ENCODE measurements at places on chromosomes 1 and 21. TPM values are rescaled to one million over a fixed set of nuclear protein-coding genes. Genes with fewer than 3 reads are reported as not detected.

- no peaks in the 10 kb centered on the region for H3K27me3 ChIP-seq
- no peak overlapping the region for H3K27ac ChIP-seq
- no peaks in the 10 kb centered on the region for H3K4me1 ChIP-seq
- DNase-seq: no peak
- no peaks in the 10 kb centered on the region for H3K36me3 ChIP-seq
- H3K4me3 ChIP-seq: no peak overlapping the region
Observed at GRCh38 chr1:198927129-198927528, 288.3 kb downstream of the PTPRC start.

DNA sequence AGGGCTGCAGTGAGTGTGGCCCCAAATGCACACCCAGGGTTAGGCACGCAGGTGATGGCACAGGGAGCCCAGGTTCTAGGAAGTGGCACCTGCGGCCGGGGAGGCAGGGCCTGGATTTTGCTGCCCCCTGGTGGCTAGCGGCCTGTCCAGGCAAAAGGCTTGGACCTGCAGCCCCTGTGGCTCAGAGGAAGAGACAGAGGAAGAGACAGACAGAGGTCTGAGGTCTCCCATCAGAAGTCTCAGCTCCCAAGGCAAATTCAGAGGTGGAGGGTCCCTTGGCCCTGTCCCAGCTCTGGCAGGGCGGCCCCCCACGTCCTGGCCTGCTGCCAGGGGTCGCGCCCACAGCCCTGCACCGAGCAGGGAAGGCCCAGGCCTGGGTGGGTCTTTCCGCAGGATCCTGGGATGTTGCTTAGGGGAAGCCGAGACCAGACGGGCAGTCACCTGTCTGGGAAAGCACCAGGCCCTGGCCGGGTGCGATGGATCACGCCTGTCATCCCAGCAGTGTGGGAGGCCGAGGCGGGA lies 8.0 kb upstream of the TNFRSF14 start:
- peak overlapping the region; percentile 92 for H3K27ac ChIP-seq
- peak; percentile 97 for DNase-seq
- peak overlapping the region; percentile 93 for H3K4me3 ChIP-seq
- H3K36me3 ChIP-seq: no peaks in the 10 kb centered on the region
- H3K27me3 ChIP-seq: peaks cover 6% of the 10 kb centered on the region

DNA sequence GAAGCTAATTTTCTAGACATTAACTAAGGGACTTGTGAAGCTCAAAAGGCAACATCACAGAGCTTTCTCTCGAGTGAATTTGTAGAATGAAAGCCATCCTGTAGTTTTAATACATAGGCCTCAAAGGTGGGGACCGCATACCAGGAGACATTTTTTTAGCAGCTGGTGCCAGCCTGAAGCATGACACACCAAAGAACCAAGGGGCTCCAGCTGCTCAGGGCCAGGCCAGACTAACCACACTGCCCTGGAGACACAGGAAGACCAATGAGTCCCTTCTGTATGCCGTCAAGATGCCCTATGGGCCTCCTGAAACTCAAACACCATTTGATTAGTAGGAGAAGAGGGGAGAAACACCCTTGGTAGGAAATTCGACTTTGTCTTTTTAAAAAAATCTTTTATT lies 113.9 kb upstream of the CACNA1E start:
- DNase-seq: no peak
- H3K4me3 ChIP-seq: no peak overlapping the region
- H3K27me3 ChIP-seq: no peaks in the 10 kb centered on the region
- no peak overlapping the region for H3K27ac ChIP-seq
- no peaks in the 10 kb centered on the region for H3K36me3 ChIP-seq
- no peaks in the 10 kb centered on the region for H3K4me1 ChIP-seq

- H3K4me3 ChIP-seq: no peak overlapping the region
- no peaks in the 10 kb centered on the region for H3K4me1 ChIP-seq
- peak; percentile 53 for DNase-seq
- H3K27me3 ChIP-seq: no peaks in the 10 kb centered on the region
- no peak overlapping the region for H3K27ac ChIP-seq
- H3K36me3 ChIP-seq: no peaks in the 10 kb centered on the region
Observed at GRCh38 chr1:203083463-203083921, 2.3 kb downstream of the MYOG start.

- H3K4me1 ChIP-seq: peaks cover 50% of the 10 kb centered on the region
- H3K27ac ChIP-seq: peak overlapping the region; percentile 35
- DNase-seq: peak; percentile 74
- no peak overlapping the region for H3K4me3 ChIP-seq
- H3K27me3 ChIP-seq: no peaks in the 10 kb centered on the region
Observed at GRCh38 chr1:41678111-41678878, 193.8 kb upstream of the EDN2 start.

DNA sequence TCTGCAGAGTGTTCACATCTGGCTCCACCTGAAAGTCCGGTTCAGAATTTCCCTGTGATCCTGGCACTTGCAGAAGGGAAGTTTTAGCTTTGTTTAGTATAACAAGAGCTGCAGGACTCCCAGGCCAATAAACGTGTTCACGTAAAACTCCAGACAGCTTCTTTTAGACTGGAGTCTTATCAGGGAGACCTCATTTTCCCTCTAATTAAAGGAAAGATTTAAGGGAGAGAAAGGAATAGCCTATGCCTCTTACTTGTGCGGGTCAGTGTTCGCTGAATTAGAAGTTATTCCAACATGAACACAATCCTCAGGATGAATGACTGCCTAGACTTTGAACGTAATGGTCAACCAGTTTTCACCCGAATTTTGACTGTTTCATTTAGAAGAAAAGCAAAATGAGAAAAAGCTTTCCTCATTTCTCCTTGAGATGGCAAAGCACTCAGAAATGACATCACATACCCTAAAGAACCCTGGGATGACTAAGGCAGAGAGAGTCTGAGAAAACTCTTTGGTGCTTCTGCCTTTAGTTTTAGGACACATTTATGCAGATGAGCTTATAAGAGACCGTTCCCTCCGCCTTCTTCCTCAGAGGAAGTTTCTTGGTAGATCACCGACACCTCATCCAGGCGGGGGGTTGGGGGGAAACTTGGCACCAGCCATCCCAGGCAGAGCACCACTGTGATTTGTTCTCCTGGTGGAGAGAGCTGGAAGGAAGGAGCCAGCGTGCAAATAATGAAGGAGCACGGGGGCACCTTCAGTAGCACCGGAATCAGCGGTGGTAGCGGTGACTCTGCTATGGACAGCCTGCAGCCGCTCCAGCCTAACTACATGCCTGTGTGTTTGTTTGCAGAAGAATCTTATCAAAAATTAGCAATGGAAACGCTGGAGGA lies 202.1 kb upstream of the SGIP1 start:
- peak overlapping the region; percentile 62 for H3K4me3 ChIP-seq
- no peaks in the 10 kb centered on the region for H3K36me3 ChIP-seq
- peak; percentile 87 for DNase-seq
- H3K27ac ChIP-seq: peak overlapping the region; percentile 90

- peaks cover 30% of the 10 kb centered on the region for H3K4me1 ChIP-seq
- peak; percentile 74 for DNase-seq
- peak overlapping the region; percentile 78 for H3K4me3 ChIP-seq
- H3K27me3 ChIP-seq: no peaks in the 10 kb centered on the region
Observed at GRCh38 chr1:52602856-52603600, 857 bp downstream of the GPX7 start.

DNA sequence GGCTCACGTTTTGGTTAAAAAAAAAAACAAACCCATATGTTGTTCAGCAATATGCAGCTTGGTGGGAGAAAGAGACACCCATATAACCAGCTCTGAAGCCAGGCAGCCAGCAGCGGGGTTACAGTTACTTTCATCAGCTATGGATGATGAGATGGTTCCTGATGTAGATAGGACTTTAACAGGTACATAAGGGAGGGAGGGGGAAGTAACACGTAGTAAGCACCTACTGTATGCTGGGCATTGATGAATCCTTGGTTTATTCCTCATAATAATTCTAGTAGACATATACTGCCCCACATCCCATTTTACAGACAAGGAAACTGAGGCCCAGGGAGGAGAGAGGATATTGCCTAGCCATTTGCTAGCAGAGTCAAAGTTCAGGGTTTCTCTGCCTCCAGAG lies 2.0 kb downstream of the SLC1A7 start:
- peak; percentile 6 for DNase-seq
- H3K4me3 ChIP-seq: no peak overlapping the region
- no peak overlapping the region for H3K27ac ChIP-seq
- no peaks in the 10 kb centered on the region for H3K36me3 ChIP-seq

GRCh38 chr21:45582128-45582527 lies 39.9 kb upstream of the SLC19A1 start:
- no peaks in the 10 kb centered on the region for H3K36me3 ChIP-seq
- DNase-seq: no peak
- H3K27me3 ChIP-seq: peaks cover 42% of the 10 kb centered on the region
- H3K4me3 ChIP-seq: no peak overlapping the region
- no peaks in the 10 kb centered on the region for H3K4me1 ChIP-seq

- no peaks in the 10 kb centered on the region for H3K4me1 ChIP-seq
- H3K36me3 ChIP-seq: no peaks in the 10 kb centered on the region
- H3K4me3 ChIP-seq: no peak overlapping the region
- DNase-seq: no peak
Observed at GRCh38 chr1:227459326-227459841, 104.0 kb upstream of the ZNF678 start.

DNA sequence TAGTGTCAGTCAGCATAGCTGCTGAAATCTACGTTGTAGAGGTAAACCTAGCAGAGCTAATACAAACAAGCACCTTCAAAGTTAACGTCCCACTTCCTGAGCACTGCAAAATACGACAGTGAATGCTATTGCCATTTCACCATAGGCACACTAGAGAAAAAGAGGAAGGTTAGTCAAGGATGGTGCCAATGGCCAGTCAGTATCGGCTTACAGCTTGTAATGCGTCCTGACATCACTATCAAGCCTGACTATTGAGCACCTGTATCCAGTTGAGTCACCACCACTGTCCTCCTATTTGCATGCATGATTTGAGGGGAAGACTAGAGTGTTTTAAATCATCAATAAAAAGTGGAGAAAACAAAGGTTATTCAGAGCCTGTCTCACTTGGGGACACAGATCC lies 34.4 kb downstream of the NUCKS1 start:
- no peak overlapping the region for H3K4me3 ChIP-seq
- H3K36me3 ChIP-seq: peaks cover 39% of the 10 kb centered on the region
- no peaks in the 10 kb centered on the region for H3K27me3 ChIP-seq
- no peak overlapping the region for H3K27ac ChIP-seq
- peaks cover 8% of the 10 kb centered on the region for H3K4me1 ChIP-seq
- no peak for DNase-seq

DNA sequence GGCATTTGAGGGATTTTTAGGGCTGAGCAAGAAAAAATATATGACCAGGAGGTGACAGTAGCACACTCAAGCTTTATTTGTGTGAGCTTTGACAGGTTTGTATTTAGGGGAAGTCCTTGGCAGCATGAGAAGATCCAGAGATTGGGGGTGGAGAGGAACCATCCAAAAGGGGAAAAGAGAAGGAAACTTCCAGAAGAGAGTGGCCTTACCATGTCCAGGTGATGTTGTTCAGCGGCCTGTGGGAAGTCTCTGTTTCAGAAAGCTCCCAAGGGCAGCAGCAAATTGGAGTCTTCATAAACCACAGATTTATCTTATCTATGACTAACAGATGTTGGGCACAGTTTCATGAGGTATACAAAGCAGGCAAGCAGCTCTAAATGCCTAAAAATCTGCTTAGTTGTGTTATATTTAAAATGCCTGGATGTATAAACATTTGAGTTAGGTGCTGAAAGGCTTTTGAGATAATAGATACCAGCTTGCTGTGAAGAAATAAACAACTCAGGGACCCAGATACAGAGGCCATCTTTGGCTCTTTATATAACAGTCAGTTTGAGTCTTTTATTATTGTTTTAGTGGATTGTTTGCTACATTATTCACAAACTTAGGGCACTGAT lies 21.2 kb upstream of the ADAR start:
- DNase-seq: no peak
- H3K36me3 ChIP-seq: peaks cover 7% of the 10 kb centered on the region
- no peak overlapping the region for H3K4me3 ChIP-seq
- H3K27ac ChIP-seq: no peak overlapping the region

DNA sequence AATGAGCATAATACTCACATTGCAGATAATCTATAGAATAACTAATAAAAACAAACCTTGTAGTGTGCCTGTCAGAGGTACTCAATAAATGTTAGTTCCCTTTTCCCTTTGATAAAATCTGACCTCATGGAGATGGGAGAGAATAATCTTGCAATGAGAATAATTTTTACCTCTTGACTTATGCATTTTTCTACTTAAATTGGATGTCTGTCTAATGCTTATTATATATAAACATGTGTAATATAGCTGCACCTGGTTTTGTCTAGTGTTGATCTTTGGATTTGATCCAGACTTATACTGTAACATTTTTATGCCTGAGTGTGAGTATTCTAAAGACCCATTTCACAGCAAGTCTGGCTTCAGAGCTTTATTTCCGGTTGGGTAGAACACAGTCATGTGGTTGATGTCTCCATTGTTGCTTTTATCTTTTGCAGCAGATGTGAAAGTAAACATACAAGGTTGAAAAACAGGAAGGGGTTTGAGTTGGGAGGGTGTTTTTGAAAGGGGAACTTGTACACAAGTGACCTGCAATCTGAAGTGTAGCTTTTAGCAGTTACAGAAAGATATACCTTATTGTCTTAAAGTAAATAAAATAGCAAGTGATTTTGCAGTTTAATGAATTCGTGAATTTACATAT lies 12.4 kb downstream of the EPB41 start:
- H3K27ac ChIP-seq: peak overlapping the region; percentile 90
- no peak for DNase-seq

DNA sequence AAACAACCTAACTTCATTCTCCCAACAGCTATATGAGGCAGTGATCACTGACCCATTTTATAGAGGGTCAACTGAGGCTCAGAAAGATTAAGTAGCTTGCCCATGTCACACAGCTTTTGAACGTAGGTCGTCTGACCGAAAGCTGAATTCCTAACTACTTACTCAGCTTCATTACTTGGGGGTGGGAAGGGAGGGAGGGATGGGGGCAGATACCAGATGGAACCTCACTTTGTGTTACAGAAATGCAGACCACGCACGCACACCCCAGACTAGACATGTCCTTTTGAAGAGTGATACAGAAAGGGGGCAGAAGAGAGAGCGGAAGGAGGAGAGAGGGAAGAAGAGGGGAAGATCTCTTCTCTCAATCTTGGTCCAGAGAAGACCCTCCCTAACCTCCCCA lies 2.3 kb downstream of the ADGRB2 start:
- peaks cover 67% of the 10 kb centered on the region for H3K27me3 ChIP-seq
- no peak for DNase-seq
- no peaks in the 10 kb centered on the region for H3K36me3 ChIP-seq
- H3K4me1 ChIP-seq: peaks cover 46% of the 10 kb centered on the region

DNA sequence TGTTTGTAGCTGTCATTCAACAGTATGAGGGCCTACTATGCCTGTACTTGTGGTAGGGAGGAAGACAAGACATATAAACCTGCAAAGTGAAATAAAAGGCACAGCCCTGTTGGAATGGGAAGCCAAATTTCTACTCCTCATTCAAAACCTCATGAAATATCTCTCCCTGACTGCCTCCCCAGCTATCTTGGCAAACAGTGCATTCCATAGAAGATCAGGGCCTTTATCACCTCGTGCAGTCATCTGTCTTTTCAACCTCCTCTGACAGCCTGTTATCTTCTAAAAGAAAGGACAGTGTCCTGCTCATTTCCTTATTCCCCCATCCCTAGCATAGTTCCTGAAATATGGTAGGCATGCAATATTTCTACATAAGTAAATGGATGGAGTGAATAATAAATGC lies 71.0 kb downstream of the SH3GLB1 start:
- peak overlapping the region; percentile 87 for H3K27ac ChIP-seq
- no peak overlapping the region for H3K4me3 ChIP-seq
- DNase-seq: no peak
- H3K4me1 ChIP-seq: peaks cover 6% of the 10 kb centered on the region
- no peaks in the 10 kb centered on the region for H3K36me3 ChIP-seq

The SLC9C2 gene
- 0.07 TPM for polyA plus RNA-seq

The SLC44A3 gene
- polyA plus RNA-seq: 0.28 TPM

The GBP7 gene
- not detected for polyA plus RNA-seq

The HOOK1 gene
- 1.1 TPM for polyA plus RNA-seq

The BSND gene
- polyA plus RNA-seq: not detected

All from spleen (tissue), 13 donors.